Suppressor macrophage treated with lipopolysaccharide for 1 hour (primary cell): ENCODE measurements at places on chromosomes 7 and 10.

DNA sequence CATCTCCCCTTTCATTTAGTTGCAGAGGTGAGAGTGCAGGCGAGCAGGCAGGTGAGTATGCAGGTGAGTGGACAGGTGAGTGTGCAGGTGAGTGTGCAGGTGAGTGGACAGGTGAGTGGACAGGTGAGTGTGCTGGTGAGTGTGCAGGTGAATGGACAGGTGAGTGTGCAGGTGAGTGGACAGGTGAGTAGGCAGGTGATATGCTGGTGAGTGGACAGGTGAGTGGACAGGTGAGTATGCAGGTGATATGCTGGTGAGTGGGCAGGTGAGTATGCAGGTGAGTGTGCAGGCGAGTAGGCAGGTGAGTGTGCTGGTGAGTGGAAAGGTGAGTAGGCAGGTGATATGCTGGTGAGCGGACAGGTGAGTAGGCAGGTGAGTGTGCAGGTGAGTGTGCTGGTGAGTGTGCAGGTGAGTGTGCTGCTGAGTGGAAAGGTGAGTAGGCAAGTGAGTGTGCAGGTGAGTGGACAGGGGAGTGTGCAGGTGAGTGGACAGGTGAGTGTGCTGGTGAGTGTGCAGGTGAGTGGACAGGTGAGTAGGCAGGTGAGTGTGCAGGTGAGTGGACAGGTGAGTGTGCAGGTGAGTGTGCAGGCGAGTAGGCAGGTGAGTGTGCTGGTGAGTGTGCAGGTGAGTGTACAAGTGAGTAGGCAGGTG, 165.6 kb downstream of the ADARB2 start:
- DNase-seq, result no peak

GRCh38 chr7:31051598-31052486, at the start of gene ADCYAP1R1:
Gene ADCYAP1R1, plus strand, starts transcription at chr7:31052308. Its CDS starts 10,957 bp downstream, at chr7:31063265.
- DNase-seq, result no peak

GRCh38 chr7:81956520-81956919, 186.7 kb upstream of the HGF start:
- DNase-seq, result peak; percentile 80

DNA sequence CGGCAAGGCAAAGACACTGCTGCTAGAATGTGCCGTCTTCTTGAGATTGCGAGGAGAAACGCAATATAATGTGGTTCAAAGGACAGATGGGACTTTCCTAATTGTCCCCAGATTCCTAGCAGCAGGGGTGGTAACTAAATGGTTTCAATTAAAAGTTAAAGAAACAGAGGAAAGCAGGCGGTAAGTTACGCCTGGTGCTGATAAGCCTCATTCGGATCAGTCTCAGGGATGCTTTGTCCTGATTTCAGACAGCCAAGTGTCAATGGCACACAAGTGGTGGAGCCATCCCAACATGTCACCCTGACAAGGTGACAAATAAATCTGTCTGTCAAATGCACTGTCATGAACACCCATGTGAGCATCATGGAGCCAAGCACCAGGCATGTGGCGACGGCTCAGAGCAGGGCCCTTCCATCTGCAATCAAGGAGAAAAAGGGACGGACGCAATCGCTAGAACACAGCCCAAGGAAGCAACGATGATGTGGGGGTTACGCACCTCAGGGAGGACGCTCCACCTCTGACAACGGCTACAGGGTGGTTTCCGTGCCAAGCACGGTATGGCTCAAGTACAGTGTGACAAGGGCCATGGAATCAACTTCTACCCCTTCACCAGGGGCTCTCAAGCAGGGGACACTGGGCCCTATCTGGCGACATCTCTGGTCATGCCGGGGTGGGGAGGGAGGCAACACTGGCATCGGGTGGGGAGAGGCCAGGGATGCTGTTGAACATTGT, 66.2 kb downstream of the CTBP2 start:
- no peak for DNase-seq

DNA sequence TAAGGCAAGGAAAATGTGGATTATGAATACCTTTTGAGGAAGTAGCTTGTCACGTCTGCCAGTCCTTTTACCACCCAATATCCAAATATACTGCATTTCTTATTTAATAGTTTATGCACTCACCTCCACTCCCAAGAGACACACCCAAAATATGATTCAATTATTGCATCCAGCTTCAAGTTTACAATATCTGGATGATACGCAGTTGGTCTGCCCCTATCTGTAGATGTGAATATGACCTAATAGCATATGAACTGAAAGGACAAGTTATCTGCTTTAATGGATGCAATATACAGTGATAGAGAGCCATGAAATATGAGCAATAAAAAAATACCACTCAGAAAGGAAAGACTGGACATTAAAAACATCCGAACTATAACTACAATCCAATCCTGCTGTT, 159.4 kb upstream of the MAGI2 start:
- DNase-seq, result no peak
